ENCODE measurements at places on chromosomes 3 and 15.
A peak's percentile ranks its signal among the peaks of the same experiment; 100 is the strongest.

DNA sequence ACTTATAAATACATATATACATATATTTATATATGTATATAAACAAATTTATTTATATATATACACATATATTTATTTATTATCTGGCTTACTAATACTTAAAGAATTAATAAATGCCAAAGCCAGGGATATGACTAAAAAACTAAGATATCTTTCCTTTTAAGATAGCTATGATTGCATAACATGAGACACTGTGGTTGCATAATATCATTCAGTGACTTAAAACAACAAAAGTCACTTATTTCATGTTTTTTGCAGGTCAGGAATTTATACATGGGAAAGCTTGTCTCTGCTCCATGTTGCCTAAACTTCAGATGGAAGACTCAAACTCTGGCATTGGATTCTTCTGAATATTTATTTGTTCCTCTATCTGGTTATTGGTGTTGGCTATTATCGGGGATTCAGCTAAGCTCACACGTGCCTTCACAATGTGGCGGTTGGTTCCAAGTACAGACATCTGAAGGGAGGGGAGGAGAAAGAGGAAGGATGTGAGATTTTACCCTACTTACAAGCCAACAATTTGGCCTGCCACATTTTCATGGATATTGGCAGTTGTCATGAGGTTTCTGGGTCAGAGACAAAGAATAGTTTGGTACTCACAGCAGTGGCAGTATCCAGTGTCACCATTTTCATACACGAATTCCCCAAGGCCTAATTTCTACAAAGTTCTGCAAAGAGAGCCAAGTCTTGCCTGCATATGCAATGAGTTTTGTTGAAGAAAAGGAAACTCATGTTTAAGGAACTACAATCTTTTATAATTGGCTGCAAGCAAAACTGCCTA, 381.6 kb downstream of the EPHA3 start:
- DNase-seq: no peak

- no peak for DNase-seq
Measured at GRCh38 chr3:69731080-69731479, 8.2 kb upstream of the MITF start.

- peak; percentile 55 for DNase-seq
Measured at GRCh38 chr3:71129611-71130431, 453.7 kb downstream of the FOXP1 start.

DNA sequence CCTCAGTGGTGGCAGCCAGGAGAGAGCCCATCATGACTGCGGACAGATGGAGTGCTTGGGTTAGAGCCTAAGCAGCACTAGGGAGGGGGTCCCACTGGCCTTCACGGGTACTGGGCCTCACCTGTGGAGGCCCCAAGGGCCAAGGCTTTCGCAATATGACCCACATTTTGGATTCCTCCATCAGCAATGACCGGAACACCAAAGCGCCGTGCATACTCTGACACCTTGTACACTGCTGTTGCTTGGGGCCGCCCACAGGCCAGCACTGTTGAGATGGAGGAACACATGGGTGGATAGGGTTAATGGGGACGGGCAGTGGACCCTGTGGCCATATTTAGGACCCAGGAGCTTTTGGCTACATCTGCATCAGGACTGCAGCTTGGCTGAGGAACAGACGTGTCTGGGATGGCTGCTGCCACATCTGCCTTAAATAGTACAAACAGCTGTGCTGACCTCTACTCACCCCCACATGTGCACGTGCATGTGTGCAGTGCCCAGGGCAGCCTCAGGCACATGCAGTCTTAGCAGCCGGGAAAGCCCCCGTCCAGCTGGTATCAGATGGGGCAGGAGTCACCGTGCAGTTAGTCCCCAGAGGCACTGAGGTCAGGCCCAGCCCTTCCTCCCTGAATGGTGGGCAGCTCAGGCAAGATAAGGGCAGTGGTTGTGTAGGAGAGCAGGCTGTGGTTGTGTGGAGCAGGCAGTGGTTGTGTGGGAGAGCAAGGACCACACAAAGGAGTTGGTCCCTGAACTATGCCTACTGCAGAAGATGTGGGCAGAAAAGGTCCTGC, 3.3 kb downstream of the NDUFAF3 start:
- DNase-seq: peak; percentile 50

GRCh38 chr3:13245615-13245978, 172.4 kb upstream of the IQSEC1 start:
- DNase-seq: no peak

DNA sequence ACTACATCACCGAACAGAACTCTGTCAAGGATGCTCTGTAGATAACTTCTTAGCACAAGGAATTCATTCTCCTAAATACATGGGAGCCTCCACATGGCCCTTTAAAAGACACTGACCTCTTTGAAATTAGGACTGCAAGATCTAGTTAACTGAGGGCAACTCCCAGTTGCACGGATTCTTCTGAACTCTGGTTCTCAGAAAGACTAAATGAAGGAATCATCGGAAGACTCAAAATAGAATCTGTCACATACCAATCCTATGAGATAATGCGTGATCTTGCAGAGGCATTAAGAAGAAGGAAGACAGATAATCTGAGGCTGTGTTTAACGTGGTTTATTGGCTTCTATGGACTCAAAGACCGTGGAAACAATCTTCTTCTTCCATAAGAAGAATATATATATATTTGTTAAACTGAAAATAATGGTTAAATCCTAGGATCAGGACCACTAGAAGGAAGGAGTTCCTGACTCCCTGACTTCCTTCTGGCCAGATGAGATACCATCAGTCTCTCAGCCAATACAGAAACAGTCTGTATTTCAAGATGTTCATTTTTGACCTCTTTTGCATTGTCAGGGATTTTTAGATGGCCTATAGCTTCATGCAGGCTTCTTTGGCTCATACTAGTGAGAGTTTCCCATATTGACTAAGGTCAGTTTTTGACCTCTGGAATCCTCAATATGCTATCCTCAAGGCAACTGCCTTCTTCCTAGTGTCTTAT, 33.9 kb upstream of the TBC1D23 start:
- DNase-seq: no peak

DNA sequence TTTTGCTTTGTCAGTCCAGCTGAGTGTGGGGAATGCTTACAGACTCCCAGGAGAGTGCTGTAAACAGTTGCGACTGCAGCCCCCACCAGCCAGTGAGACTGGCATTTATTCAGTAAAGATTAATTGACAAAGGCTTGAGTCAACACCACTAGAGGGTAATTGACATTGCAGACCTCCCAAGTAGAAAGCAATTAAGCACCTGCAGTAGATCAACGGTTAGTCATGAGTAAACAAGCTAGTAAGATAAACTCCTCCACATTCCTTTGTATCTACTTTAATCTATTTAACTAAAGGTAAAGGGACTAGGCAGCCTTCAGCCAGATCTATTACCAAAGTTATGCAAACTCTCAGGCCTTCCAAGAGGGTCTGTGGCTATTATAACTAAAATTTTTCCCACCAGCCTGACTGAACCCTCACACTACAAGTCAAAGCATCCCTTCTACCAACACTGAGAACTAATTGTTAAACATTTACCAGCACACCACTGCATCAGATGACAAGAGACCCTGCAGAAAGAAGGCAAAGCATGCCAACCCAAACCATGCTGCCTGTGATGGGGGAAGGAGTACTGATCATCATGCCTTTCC, 30.5 kb upstream of the GALNT15 start:
- no peak for DNase-seq

GRCh38 chr3:112550859-112551258, 10.9 kb downstream of the ATG3 start:
- no peak for DNase-seq

DNA sequence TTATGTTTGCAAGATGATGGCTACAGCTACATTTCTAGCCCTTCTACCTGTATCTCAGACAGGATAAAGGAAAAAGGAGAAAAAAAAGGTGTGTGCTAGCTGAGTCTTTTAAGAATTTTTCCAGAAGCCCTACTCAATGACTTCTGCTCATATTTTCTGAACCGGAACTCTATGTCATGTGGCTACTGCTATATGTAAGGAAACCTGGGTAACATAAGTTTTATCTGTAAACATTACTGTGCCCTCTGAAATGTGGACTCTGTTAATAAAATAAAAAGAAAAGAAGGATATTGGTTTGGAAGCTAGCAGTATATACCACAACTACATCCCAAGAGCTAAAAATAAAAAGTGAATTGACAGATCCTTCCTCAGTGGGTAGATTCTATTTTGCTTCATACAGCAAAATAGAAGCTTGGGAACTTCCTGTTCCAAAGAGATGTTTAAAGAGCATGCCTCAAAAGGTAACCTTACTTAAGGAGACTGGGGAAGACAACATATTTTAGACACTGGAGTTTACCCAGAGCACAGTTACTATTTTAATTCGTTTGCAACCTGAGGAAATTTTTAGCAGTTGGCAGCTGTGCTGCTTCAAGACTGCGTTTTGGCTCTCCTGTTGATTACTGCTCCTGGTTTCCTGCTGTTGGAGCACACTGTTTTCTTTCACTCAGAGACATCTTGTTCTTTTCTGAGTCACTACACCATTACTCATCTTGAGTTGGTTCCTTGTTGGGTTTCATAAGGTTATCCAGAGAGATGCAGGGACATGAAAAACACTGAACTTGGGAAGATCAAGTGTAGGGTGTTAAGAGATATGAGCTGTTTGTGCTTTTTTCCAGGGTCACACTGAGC, 280.7 kb downstream of the NFKBIZ start:
- DNase-seq: no peak

DNA sequence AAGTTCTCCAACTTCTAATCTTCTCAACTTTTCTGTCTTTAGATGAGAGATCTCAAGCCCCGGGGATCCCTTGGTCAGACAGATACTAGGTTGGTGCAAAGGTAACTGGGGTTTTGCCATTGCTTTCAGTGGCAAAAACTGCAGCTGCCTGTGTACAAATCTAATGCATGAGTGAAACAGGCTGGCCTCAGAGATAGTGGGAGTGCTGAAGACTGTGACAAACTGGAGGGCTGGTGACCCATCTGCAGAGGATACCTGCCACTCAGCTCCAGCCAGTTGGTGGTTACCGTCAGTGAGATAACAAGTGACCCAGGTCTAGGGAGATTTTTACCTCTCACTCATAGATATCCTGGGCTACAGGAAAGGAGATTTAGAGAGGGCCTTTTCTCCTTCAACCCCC, 85.7 kb downstream of the RYR3 start:
- DNase-seq: no peak

GRCh38 chr3:185656321-185656840, 70.3 kb downstream of the SENP2 start:
- no peak for DNase-seq

GRCh38 chr15:83379579-83379959, 67.6 kb upstream of the SH3GL3 start:
- DNase-seq: no peak

GRCh38 chr3:194032828-194033435, 103.0 kb upstream of the HES1 start:
- DNase-seq: peak; percentile 60

- no peak for DNase-seq
Measured at GRCh38 chr3:146072061-146072460, 88.9 kb downstream of the PLOD2 start.

GRCh38 chr3:118000219-118000618, 1034.4 kb downstream of the IGSF11 start:
- DNase-seq: no peak

DNA sequence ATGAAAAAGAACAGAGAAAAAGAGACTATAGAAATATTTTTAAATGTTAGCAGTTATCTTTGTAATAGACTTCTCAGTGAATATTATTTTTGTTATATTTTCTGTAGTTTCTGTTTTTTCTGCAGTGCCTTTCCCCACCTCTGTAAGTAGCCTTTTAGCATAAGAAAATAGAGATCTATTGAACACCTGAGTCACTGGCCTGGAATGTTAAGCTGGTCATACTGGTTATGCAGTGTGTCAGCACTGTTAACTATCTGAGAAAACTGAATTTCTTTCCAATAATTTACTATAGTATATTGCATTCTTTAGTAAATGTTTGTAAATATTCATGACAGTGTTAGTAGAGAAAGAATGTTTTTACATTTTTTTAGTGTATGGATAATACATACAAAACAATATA, 79.8 kb downstream of the NECTIN3 start:
- no peak for DNase-seq

- no peak for DNase-seq
Measured at GRCh38 chr3:57953576-57953975, 54.6 kb upstream of the FLNB start.

DNA sequence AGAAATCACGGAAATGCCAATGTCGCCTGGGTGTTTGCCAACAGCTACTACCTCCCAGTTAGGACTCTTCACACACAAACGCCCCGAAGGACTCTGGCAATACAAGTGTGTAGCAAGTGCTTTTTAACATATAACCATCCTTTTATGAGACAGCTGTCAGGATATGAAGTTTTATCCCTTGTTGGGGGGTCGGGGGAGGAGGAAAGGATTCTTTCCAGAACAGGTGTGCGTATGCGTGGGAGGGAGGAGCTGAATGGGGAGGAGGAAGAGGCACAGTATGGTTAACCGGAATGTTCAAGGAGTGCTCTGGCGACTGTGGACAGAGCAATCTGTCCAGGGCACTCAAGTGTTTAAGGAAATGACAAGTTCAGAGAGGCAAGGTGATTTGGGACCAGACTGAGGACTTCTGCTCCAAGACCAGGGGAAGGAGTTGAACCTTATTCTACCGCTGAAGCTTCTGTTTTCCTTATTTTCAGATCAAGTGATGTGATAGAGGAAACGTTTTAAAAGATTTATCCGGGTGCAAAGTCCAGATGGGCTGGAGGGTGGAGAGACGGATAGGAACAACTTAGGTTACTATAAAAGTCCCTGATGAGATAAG, 1.3 kb downstream of the TSPAN3 start:
- peak; percentile 29 for DNase-seq

- DNase-seq: no peak
Measured at GRCh38 chr15:100808691-100809090, 70.9 kb upstream of the ALDH1A3 start.

- DNase-seq: no peak
Measured at GRCh38 chr3:31762097-31762764, 218.8 kb downstream of the OSBPL10 start.

- DNase-seq: no peak
Measured at GRCh38 chr3:157070678-157070999, 89.3 kb downstream of the CCNL1 start.

- peak; percentile 27 for DNase-seq
Measured at GRCh38 chr15:31396881-31397560, 70.4 kb downstream of the KLF13 start.

- no peak for DNase-seq
Measured at GRCh38 chr3:56868706-56869105, 67.0 kb upstream of the ARHGEF3 start.

GRCh38 chr15:69963385-69963784, 134.3 kb downstream of the TLE3 start:
- DNase-seq: no peak

DNA sequence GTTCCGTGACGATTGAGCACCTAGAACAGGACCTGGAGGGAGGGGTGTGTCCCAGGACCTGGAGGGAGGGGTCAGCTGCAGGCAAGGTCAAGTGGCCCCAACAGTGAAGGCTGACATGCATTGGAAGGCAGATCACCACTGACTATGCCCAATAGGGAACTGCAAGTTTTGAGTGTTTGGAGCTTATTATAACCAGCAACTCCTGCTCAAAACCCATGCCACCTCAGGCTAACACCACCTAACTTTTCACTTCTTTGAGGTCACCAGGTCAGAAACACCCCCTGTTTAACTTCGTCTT, 93.1 kb downstream of the MYLK start:
- no peak for DNase-seq

- peak; percentile 12 for DNase-seq
Measured at GRCh38 chr3:192409201-192409837, 318.0 kb downstream of the FGF12 start.
